ENCODE measurements at places on chromosomes 3 and 15.

DNA sequence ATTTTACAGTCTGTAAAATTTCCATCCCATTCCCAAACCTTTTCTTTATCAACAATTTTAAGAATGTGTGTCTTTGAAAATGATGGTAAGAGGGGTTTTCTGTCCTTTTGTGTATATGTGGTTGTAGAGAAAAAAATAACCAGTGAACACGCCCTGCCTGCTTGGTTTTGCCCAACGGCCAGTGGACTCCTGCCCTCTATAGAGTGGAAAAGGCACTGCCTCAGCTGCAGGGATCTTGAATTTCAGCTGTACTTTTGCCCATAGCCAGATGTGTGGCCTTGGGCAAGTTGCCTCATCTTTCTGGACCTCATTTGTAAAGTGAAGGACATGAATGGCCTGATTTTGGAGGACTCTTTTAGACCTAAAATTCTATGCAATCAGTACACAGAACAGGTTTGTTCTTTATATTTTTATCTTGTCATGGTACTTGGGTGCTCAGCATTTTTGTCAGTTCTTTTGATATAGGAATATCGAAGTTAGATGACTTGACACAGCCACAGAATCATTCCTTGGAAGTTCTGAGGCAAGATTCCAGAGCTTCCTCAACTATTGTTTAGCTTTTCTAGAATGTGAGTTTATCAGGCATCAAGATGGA, 81.0 kb downstream of the CLDN11 start:
- DNase-seq = peak; percentile 74

DNA sequence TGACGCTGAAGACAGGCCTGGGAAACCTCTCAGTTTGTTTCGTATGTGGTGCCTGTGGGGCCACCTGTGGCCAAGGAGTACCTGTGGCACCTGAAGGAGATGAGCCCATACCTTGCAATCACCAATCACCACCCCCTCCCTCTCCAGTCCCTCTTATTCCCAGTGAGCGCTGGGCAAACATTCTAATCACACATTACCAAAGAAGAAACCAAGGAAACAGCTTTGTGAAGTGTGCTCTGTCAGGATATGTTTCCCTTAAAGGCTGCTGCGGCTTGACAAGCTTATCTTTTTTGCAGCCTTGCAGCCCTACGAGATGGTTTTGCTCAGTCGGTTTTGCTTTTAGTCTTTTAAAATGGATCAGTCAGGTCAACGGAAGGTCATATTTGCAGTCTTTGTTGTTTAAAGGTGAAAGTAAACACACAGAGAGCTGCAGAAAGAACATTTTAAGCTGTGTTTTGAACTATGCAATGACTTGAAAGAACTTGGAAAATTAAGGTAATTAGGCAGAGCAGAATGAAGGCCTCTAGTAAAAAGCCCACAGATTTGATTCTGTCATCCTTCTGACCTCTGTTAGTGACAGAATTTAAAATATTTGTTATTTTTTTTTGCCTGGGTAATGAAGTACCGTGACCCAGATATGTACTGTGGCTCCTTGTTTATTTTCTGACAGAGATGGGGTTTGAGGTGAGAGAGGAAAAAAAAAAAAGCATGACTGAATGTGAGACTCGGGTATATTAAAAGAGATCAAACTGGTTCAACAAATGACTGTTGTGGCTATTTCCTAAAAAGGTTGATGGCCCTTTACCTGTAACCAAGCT, 461.4 kb downstream of the NSUN3 start:
- DNase-seq = no peak

GRCh38 chr3:156772588-156773206, 53.5 kb upstream of the LEKR1 start:
- no peak for DNase-seq

DNA sequence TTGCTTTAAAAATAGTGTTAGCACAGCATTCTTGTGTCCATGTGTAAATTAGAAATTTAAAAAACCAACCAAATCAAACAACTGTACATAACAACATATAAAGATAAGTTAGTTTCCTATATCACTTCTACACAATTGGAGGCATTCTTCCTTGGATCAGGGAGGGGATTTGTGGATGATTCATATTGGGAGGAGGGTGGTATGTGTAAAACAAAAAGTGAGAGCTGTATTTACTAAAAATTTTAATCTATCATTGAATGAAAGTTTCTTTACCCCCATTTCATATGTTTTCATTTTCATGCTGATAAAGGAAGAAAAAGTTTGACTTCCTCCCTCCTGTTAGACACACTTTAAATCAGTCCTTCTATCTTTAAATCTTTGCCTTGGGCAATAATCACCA, 325.0 kb downstream of the SATB1 start:
- DNase-seq = no peak

GRCh38 chr3:150022381-150023238, 51.9 kb upstream of the PFN2 start:
- no peak for DNase-seq

DNA sequence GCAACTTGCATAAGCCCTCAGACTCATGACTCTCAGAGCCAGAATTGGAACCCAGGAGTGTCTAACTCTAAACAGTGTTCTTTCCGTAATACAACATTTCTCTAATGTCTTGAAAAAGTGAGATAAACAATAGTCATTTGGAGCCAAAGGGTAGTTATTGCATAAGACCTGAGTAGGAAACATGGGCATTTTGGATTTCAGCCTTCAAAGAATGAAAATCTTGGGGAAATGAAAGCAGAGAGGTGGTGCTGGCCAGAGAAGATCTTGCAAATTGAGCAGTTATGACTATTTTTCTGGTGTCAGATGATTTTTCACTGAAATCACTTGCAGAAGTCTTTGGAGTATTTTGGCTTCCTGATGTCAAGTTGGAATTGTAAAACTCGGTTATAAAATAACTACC, 379.4 kb downstream of the DIPK2A start:
- DNase-seq = no peak

GRCh38 chr15:93823971-93824913, 407.1 kb upstream of the MCTP2 start:
- no peak for DNase-seq

- DNase-seq = peak; percentile 57
Observed at GRCh38 chr15:50051811-50052419, 67.1 kb downstream of the ATP8B4 start.

DNA sequence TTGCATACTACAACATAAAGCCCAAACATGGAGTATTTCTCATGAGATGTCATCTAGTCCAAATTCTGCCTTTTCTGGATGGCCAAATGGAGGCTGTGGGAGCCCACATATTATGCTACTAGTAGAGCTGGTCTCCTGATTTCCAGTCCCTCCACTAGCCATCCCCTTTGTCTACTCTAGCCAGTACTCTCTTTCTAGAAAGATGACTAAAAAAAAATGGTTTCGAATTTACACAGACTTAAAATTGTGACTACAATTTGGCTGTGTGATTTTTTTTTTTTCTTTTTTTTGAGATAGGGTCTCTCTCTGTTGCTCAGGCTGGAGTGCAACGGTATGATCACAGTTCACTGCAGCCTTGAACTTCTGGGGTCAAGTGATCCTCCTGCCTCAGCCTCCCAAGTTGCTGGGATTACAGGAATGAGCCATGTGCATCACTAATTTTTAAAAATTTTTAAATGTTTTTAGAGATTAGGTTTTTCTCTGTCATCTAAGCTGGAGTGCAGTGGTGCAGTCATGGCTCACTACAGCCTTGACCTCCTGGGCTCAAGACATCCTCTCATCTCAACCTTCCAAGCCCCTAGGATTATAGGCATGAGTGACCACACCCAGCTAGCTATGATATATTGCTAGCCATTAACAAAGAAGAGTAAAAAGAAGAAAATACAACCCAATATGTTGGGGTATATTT, 273.9 kb downstream of the ADAMTSL3 start:
- no peak for DNase-seq

DNA sequence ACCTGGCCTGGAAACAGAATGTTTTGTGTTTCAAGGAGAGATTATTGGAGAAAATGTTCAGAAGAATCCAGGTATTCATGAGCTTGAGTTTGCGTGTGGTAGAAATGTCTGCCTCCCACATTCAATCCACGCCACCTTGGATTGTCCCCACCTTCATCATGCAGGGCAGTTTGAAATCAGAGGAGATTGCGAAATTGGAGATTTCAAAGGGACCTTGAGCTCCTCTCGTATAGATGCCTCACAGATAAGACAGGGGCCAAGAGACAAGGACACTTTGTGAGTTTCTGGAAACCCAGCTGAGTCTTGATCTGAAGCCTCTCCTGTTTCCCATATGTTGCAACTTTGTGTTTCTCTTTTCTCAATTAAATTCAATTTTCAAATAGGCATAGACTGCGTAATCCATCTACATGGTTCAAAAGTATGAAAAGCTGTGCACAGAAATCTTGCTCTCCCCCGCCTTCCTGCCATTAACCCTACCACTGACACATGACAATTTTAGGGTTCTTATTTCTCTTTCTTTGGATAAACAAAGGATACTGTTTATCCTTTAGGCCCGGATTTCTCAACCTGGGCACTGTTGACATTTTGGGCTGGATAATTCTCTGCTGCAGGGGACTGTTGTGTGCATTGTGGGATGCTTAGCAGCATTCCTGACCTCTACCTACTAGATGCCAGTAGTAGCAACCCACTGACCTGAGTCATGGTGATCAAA, 53.8 kb downstream of the CMTM8 start:
- no peak for DNase-seq

DNA sequence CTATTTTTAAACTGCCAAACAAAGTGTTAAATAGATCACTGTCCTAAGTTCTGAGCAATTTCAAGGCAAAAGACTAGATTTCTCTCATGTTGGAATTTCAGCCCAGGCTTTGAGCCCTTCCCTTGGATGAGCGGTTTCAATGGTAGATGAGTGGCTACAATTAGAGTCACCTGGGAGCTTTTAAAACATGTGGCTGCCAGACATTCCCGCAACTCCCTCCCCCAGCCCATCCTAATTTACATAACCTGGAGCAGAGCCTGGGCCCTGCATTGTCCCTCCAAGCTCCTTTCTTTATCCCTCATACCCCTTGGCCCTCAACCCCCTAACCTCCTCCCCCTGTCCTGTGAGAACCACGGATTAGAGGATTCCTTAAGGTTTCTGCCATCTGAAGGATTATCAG, 357.5 kb upstream of the UMPS start:
- DNase-seq = no peak

- no peak for DNase-seq
Observed at GRCh38 chr3:126033051-126033745, 50.7 kb downstream of the SLC41A3 start.

- DNase-seq = no peak
Observed at GRCh38 chr3:53324105-53324504, 23.2 kb downstream of the DCP1A start.

- no peak for DNase-seq
Observed at GRCh38 chr15:70447081-70447480, 316.3 kb downstream of the UACA start.

- no peak for DNase-seq
Observed at GRCh38 chr3:124229836-124230235, 237.9 kb upstream of the ROPN1 start.

- DNase-seq = no peak
Observed at GRCh38 chr15:44128443-44128842, 66.6 kb downstream of the FRMD5 start.

DNA sequence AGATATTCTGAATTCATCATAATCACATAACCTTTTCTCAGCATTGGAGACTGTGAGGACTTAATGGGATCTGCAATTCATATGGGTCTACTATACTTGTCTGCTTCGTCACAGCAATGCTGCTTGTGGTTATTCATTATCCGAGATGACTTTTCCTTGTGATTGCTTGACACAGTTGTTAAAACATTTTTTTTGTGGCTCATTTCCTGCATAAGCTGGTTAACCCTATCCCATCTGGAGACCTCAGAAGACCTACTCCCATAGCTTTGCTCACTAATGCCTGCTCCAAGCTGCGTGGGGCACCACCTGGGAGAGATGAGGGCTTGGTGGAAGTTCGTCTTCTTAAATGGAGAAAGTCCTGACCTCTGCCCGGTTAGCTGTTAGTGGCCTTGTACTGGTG, 360.8 kb downstream of the CHST2 start:
- DNase-seq = no peak

DNA sequence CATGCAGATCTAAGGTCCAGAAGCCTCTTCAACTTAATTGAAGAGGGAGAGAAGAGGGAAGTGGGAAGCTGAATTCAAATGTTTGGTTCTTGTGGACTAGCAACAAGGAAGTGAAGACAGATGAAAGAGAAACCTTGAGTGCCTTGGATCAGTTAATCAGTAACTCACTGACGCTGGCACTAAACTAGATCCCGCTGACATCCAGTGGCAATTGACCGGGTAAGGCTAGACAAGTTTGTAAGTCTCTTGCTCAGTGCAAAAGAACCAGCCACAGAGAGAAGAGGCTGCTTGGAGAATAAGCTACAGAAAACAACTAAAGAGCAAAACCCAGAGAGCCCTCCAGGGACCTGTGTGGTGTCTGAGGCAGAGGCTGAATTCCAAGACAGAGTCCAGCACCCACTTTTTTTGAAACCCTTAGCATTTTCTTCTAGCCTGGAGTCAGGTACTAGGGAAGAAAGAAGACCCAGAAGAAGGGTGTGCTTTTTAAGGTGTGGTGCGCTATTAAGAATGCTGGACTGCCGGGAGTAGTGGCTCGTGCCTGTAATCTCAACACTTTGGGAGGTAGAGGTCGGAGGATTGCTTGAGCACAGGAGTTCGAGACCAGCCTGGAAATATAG, 6.9 kb downstream of the PLCH1 start:
- no peak for DNase-seq

GRCh38 chr15:93913310-93913709, 318.1 kb upstream of the MCTP2 start:
- no peak for DNase-seq

- DNase-seq = no peak
Observed at GRCh38 chr3:29334706-29335105, 53.8 kb downstream of the RBMS3 start.

DNA sequence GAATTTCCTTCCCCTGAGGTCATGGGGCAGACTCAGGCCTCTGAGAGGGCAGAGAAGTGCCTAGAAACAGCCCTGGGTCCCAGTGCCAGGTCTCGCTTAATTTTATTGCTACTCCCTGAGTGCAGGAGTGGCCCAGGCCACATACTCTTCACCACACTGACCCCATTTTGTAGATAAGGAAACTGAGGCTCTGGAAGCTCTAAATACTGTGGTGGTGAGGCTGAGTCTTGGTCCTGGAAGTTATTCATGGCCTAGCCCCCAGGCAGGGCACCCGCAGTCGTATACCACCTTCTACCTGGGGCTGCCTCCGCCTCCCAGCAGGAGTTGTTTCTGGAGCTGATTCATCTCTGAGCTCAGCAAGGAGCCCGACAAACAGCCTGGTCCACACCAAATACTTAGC, 9.8 kb downstream of the ATP2B2 start:
- DNase-seq = no peak

GRCh38 chr15:73387507-73388255, 18.9 kb upstream of the HCN4 start:
- DNase-seq = no peak

- peak; percentile 4 for DNase-seq
Observed at GRCh38 chr3:81302045-81302444, 459.4 kb downstream of the GBE1 start.

DNA sequence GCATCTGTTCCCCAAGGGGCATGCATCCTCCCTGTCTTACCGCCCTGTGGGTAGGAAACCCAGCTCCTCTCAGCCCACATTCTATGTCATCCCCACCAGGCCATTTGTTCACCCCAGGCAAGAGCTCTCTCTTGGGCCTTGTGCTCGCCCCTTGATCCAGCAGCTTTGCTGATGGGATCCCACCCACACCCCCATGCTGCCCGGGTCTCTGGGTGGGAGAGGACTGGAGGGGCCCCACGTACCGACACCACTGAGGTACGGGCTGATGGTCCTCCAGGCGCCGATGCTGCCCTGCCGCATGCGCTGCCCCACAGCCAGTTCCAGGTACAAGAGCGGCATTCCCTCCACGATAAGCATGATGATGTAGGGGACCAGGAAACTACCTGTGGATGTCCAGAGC, 14.5 kb downstream of the SLC6A20 start:
- no peak for DNase-seq

Data from head of caudate nucleus (tissue), 42 donors.